ENCODE measurements at places on chromosomes 3 and 15. TPM values are rescaled to one million over a fixed set of nuclear protein-coding genes. Genes with fewer than 3 reads are reported as not detected.

The GPR160 gene
- total RNA-seq, result 5.0 TPM

The CGNL1 gene
- 0.07 TPM for total RNA-seq

The MESP1 gene
- 1.1 TPM for total RNA-seq

The LSAMP gene
- total RNA-seq, result not detected

The GCHFR gene
- total RNA-seq, result 37.3 TPM

DNA sequence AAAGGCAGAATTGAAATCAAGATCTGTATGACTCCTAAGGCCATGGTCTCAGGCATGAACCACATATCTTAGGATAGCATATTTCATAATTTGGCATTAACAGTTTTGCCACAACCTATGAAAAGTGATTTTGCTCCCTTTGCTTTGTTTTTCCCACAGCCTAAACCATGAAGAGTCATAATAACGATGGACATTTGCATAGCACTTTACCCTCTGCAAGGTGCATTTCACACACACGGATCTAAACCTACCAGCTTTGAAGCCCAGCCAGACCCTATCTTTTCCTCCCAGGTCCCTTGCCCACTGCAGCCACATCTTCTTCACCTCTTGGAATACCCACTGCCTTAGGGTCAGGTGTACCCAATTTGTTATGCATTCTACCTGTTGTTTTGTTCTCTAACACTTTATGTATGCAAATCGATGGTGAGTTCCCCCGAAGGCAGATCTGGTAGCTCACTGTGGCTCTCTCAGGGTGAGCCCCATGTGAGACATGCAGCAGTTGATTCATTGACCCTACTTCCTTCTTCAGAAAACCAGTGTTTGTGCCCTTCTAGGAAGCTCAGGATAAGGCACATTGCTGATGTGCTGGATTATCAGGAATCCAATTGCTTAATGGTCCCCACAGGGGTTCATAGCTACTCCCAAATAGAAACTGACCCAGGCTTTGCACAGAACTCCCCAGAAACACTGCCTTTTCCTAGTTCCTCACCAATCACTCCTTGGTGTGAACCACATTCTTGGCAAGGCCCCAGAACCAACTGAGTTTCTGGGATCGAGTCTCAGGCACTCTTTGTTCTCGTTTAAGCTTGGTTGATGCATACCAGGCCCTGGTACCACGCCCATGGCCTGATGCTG lies 8.7 kb downstream of the ARHGAP31 start:
- H3K4me3 ChIP-seq, result no peak overlapping the region
- DNase-seq, result no peak
- H3K36me3 ChIP-seq, result no peaks in the 10 kb centered on the region
- H3K27ac ChIP-seq, result no peak overlapping the region

GRCh38 chr3:175273573-175273972 lies 414.4 kb downstream of the NAALADL2 start:
- H3K4me3 ChIP-seq, result no peak overlapping the region
- H3K36me3 ChIP-seq, result no peaks in the 10 kb centered on the region
- DNase-seq, result no peak

GRCh38 chr3:179147514-179147872 lies 664 bp upstream of the PIK3CA start:
- peak overlapping the region; percentile 95 for H3K4me3 ChIP-seq
- no peak for DNase-seq
- H3K27ac ChIP-seq, result peak overlapping the region; percentile 90
- H3K27me3 ChIP-seq, result no peaks in the 10 kb centered on the region
- H3K4me1 ChIP-seq, result peaks cover 11% of the 10 kb centered on the region

GRCh38 chr3:187051724-187052366 lies 87.5 kb downstream of the RPL39L start:
- H3K4me1 ChIP-seq, result no peaks in the 10 kb centered on the region
- H3K4me3 ChIP-seq, result no peak overlapping the region
- H3K36me3 ChIP-seq, result peaks cover 41% of the 10 kb centered on the region

- H3K27ac ChIP-seq, result no peak overlapping the region
- no peaks in the 10 kb centered on the region for H3K27me3 ChIP-seq
- H3K36me3 ChIP-seq, result no peaks in the 10 kb centered on the region
Observed at GRCh38 chr3:81980596-81981494, 219.4 kb upstream of the GBE1 start.

GRCh38 chr15:99086327-99086667 lies 18.6 kb upstream of the SYNM start:
- no peaks in the 10 kb centered on the region for H3K36me3 ChIP-seq
- peaks cover 22% of the 10 kb centered on the region for H3K27me3 ChIP-seq
- no peak overlapping the region for H3K27ac ChIP-seq
- H3K4me1 ChIP-seq, result no peaks in the 10 kb centered on the region
- no peak for DNase-seq
- no peak overlapping the region for H3K4me3 ChIP-seq

DNA sequence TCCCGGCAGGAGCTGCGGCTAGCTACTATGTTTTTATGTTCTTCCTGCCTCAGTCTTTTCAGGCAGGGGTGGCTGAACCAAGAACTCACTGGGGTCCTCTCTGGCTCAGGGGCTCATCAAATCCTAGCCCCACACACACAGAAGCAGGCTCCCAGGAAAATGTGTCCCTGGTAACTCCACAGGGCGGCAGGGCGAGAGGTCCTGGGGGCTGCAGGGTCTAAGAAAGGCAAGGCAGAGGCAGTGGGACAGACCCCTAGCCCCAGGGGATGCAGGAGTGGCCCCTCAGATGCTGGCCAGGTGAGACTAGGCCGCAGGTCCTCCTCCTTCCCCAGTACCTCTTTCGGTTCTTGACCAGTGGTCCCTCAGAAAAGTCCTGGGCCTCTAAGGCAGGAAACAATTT lies 48.9 kb downstream of the PTH1R start:
- H3K4me3 ChIP-seq, result no peak overlapping the region
- no peaks in the 10 kb centered on the region for H3K4me1 ChIP-seq
- H3K36me3 ChIP-seq, result peaks cover 91% of the 10 kb centered on the region
- no peaks in the 10 kb centered on the region for H3K27me3 ChIP-seq
- no peak for DNase-seq

GRCh38 chr3:104385421-104385820 lies 981.3 kb upstream of the ALCAM start:
- H3K4me1 ChIP-seq, result no peaks in the 10 kb centered on the region
- H3K27me3 ChIP-seq, result no peaks in the 10 kb centered on the region
- no peak overlapping the region for H3K27ac ChIP-seq
- no peak overlapping the region for H3K4me3 ChIP-seq
- H3K36me3 ChIP-seq, result no peaks in the 10 kb centered on the region

- no peak for DNase-seq
- H3K4me1 ChIP-seq, result no peaks in the 10 kb centered on the region
- no peak overlapping the region for H3K27ac ChIP-seq
- H3K4me3 ChIP-seq, result no peak overlapping the region
- no peaks in the 10 kb centered on the region for H3K36me3 ChIP-seq
Observed at GRCh38 chr3:150346981-150347863, 60.9 kb upstream of the TSC22D2 start.

DNA sequence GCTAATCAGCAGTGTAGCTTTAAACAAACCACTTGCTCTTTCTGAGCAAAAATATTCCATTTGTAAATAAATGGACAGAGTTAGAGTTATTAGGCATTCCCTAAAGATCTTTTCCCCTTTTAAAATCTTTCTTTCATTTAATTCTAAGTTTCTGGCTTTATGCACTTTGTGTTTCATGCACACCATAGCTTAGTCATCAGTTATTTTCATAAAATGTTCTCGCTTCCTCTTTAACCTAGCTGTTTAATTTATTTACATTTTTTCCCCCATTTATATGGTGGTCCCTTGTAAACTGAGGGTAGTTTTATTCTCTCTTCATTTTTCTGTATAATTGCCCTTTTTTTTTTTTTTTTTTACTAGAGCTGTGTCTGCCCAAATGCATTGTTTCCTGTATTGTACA lies 315.0 kb upstream of the LRRFIP2 start:
- no peak for DNase-seq
- H3K27ac ChIP-seq, result no peak overlapping the region
- H3K4me1 ChIP-seq, result no peaks in the 10 kb centered on the region
- H3K4me3 ChIP-seq, result no peak overlapping the region

DNA sequence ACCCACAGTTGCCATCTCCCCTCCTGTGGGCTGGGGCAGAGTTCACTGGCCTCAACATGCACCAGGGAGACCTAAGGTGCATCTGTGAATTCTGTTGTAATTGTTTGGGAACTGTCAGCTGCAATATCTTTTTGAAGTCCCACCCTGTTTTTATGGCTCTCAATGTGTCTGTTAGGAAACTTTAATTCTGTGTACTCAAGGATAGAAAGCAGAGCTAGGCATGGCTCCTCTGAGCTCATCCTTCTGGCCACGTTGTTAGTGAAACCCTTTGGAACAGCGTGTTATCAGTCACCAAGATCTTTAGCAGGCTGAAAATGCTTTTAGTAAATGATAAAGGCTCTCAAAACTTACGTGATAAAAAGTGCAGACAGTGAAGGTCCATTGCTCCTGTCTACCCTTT lies 33.6 kb upstream of the MTMR10 start:
- peaks cover 4% of the 10 kb centered on the region for H3K4me1 ChIP-seq
- H3K36me3 ChIP-seq, result no peaks in the 10 kb centered on the region
- no peak for DNase-seq
- H3K4me3 ChIP-seq, result no peak overlapping the region

All from K562 (cell line).